Osteoblast (primary cell): ENCODE measurements at places on chromosomes 5 and 9. TPM values are rescaled to one million over a fixed set of nuclear protein-coding genes. Genes with fewer than 3 reads are reported as not detected.

The GFI1B gene
- total RNA-seq = under 0.01 TPM in 1 of 2 replicates, not detected in the other

The C1QTNF3 gene
- 2.2 and 2.4 TPM in 2 replicates for total RNA-seq

The DND1 gene
- total RNA-seq = 0.59 TPM in 1 of 2 replicates, not detected in the other

The ACTBL2 gene
- total RNA-seq = not detected in 2 replicates

- DNase-seq = no peak
These were observed 11.6 kb downstream of the ALAD start for GRCh38 chr9:113389451-113389850.

DNA sequence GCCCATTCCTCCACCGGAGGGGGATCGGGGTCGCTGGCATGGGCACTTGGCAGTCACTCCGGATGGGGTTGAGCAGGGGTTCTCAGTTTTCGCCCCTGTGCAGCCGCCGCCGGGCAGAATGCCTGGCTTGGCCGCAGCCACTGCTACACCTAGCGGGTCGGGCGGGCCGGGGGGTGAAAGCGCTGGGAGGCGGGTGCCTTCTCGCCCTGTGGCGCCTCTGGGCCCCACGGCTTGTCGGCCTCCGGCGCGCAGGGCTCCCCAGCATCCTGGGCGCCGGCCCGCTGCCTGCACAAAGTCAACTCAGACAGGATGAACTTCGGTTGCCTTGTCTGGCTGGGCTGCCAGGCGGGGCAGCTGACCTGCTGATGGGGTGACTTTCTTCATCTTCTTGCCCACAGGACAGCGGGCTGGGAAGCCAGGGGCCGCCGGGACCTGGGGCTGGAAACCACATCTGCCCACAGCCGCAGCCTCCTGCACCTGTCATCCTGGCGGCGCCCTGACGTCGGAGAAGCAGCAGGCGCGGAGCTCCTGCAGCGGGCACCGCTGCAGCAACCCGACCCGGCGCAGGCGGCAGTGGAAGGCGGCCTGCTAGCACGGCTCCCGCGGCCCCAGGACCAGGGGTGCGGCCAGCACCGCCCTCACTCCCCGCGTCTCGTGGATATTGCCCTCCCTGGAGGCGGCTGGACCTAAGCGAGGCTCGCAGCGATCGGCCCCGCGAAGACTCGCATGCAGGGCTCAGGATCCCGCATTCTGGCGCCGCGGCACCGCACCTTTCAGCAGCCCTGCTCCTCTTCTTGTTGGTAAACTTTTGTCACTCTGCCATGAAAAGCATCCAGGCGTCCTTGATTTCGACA lies 1.3 kb upstream of the ANKRD18A start:
- DNase-seq = peak; percentile 36

DNA sequence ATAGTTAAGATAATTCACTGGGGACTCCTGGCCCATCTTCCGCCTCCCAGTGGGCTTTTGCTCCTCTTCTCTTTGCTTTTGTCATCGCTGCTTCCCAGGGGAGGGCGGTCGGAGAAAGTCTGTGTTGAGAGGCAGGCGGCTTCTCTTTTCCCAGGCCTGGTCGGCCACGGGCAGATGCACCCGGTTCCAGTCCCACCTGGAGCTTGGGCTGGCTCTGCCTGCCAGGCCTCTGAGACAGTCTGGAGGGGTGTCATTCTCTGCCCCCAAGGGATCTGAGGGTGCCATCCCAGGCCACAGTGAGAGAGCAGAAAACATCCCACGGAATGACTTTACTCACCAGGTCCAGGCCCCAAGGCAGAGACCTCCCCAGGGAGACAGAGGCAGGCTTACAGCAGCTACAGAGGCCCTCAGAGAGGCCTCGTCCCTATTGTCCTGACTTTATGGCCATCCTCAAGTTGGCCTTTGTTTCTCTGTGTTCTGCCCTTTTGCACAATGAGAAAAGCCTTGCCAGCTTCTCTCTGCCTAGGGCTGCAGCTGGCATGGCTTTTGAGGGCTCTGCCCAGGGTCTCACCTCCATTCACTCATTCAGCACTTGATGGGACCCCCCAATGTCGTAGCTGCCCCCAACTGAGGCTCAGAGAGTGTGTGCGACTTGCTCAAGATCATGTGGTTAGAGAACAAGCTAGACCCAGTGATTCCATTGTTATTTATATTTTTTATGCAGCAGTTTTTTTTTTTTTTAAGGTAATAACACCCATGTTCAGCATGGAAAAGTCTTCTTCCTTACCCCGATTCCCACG lies 44.2 kb upstream of the BOD1 start:
- DNase-seq = no peak

- DNase-seq = no peak
These were observed 28.9 kb downstream of the OXCT1 start for GRCh38 chr5:41841325-41841724.

- no peak for DNase-seq
These were observed 18.6 kb downstream of the JAKMIP2 start for GRCh38 chr5:147763791-147764525.

DNA sequence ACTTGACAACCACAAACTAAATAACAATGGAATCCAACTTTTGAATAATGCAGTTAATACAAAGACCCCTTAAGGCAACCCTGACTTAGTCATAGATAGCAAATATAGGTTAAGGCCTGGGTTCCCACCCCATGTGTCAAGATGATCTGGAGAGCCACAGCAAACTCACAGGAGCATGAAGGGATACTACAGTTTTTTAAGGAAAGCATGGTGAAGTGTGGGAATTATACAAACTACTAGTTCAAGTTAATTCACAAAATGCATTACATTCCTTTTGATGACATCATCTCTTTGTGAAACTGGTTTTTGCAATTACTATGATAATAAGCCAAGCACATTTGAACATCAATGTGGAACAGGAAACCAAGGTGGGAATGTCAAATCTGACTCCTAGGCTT lies 50.6 kb downstream of the LHFPL2 start:
- DNase-seq = no peak

GRCh38 chr9:72365525-72366256 lies 683 bp upstream of the ZFAND5 start:
- DNase-seq = peak; percentile 93

DNA sequence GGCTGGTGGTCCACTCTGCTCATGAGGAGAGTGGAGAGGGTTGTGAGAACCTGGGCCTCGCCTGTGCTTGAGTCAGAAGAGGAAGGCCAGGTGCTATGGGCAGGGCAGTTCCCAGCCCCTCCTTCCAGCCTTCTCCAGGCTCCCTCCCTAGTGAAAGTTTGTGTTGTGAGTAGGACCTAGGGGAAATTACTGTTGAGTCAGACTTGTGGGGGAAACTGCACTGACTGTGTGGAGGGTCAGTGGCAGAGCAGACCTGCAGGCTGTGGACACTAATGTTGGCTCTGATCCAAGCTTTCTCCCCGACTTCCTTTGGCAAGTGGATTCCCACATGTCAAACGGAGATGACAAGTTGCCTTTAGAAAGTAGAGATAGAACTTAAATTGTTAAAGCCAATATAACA lies 102.6 kb downstream of the ARHGAP26 start:
- peak; percentile 42 for DNase-seq

DNA sequence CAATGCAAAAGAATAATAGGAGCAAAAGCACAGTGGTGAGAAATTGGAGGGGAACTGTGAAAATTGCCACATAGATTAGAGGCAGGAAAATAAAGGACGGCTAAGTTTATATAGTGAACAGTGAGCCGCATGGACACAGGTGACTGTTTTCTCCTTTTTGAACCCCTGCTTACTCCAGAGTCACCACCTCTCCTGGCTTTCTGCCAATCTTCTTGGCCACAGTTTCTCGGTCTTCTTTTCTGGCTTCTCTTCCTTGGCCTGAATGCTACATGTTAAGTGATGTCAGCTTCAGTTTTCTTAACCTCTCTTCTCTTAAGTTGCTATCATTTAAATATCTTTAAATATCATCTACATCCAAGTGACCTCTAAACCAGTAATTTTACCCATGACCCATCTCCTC lies 47.3 kb upstream of the CDKN2B start:
- no peak for DNase-seq

DNA sequence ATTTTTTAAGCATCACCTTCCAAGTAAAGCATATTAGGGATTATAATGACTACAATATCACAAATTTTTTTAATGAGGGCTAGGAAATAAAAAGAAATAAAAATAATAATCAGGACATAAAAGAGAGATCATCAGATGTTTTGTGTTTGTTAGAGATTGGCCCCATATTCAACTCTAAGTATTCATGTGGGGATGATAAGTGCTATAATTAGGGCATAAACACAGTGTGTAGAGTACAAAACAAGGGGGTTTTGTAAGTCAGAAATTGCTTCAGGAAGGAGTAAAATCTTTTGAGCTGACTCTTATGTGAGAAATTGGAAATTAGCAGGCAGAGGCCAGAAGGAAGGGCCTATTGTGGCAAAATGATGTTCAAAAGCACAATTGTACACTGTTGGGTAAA lies 127.3 kb downstream of the STARD4 start:
- DNase-seq = no peak

DNA sequence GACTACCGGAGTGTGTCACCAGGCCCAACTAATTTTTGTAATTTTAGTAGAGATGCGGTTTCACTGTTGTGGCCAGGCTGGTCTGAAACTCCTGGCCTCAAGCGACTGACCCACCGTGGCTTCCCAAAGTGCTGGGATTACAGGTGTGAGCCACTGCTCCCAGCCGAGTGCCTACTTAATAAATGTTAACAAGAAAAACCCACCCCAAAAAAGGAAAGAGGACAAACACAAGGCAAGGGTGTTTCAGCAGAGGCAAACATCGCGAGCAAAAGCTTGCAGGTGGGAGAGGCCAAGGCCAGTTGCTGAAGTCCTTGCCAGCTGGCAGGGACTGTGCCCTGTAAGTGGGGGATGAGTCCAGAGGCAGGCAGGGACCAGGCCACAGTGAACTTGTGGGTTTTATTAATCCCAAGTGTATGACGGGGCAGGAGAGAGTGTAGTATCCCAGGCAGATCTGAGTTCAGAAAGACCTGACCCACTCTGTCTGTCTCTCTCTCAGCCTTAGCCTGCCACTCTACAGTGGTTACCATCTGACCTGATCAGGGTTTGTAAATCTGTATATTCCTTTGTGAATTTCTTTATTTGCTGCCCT lies 6.4 kb upstream of the FPGS start:
- DNase-seq = peak; percentile 89

DNA sequence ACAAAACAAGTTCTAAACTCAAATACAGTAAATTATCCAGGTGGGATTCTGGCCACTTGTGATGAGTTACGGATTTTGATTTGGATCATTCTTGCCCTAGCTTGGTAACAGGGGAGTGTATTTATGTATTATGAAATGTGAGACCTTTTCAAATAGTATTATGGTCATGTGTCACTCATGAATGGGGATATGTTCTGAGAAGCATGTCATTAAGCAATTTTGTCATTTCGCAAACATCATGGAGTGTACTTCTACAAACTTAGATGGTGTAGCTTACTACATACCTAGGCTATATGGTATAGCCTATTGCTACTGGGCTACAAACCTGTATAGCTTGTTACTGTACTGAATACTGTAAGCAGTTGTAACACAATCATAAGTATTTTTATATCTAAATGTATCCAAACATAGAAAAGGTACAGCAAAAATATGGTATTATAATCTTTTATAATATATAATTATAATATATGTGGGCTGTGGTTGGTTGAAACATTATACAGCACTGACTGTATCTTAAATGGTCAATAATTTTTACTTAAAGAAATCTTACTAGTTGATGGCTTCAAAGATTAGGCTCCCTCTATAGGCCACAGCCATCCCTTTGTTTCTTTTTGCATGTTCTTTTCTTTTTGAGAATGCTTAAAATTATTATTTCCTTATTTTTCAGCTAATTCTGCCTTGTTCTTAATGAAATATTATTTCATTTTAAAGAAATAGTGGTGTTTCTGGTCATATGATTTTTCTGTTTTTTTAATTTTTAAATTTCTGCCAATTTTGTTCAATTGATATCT lies 128.4 kb downstream of the MAST4 start:
- no peak for DNase-seq

DNA sequence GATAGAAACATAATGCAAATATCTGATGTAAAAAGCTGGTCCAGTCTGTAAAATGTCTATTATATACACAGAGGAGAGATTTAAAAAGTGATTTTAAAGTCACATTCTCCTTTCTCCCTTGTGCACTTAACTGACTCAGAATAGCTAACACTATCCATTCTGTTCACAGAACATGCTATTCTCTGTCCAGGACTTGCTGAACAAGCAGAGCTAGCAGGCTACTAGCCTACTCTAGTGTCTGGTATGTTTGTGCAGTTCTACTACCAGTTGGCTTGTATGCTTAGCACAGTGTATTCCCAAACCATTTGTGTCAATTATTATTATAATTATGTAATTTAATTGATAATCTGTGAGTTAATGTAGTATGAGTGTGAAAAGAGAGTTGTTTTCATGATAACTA lies 161.7 kb upstream of the NUDT12 start:
- DNase-seq = no peak

- peak; percentile 91 for DNase-seq
These were observed 519 bp downstream of the EXOC3 start for GRCh38 chr5:443239-444151.

DNA sequence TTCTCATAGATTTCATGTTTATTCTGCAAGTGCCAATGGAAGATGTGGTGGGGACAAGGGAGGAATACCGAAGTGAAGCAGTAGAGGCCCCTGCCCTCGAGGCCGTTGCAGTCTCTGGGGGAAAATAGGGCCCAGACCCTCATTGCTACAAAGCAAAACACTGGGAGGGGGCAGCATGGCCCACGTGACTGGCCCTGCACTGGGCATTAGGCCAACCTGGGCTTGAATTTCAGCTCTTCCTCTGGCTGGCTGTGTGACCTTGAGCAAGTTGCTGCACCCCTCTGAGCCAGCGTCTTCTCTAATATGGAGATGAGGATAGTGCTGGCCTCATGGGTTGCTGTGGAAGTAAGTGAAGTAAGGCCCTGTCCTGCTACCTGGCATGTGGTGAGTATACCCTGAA lies 709 bp upstream of the SYNPO start:
- no peak for DNase-seq

DNA sequence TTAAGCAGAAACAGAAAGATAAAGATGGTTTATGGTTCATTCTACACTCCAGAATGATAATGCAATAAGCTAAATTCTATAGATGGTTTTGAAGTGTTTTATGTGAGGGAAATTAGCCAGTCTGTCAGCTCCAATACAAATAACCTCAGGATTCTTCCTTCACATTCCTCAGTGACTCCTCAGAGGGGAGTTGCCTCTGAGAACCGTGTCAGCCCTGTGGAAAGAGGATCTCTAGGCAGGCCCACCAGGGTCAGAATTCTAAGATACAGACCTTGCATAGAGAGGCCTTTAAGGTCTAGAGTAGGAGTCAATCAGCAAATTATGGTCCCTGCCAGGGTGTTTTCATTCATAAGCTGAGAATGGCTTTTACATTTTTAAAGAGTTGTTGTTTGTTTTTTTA lies 26.6 kb downstream of the RUSC2 start:
- peak; percentile 74 for DNase-seq

DNA sequence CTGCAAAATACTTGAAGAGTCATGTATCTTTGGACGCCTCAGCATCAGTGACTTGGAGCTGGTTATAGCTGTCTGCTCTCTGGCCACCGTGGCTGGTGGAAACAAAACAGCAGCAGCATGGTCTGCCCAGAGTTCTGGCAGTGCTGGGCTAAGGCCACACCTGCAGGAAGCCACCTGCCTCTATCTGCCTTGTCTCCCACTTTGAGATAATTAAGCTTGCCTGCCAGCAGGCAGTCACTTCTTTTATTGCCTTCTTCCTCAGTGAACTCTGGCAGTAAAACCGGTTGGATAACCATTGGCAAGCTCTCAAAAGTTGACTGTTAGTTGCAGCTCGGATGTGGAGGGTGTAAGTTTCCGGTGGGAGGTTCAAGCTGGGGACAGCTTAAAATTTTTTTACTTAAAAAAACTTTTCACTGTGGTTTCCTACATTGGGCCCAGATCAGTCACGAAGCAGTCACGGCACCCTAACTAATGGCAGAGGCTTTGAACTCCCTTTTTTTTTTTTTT lies 4.9 kb downstream of the SMIM3 start:
- no peak for DNase-seq

- DNase-seq = peak; percentile 0
These were observed 2123.7 kb upstream of the C9orf72 start for GRCh38 chr9:29697011-29697410.
